ENCODE measurements at places on chromosomes 13 and 19. TPM values are rescaled to one million over a fixed set of nuclear protein-coding genes. Genes with fewer than 3 reads are reported as not detected.

DNA sequence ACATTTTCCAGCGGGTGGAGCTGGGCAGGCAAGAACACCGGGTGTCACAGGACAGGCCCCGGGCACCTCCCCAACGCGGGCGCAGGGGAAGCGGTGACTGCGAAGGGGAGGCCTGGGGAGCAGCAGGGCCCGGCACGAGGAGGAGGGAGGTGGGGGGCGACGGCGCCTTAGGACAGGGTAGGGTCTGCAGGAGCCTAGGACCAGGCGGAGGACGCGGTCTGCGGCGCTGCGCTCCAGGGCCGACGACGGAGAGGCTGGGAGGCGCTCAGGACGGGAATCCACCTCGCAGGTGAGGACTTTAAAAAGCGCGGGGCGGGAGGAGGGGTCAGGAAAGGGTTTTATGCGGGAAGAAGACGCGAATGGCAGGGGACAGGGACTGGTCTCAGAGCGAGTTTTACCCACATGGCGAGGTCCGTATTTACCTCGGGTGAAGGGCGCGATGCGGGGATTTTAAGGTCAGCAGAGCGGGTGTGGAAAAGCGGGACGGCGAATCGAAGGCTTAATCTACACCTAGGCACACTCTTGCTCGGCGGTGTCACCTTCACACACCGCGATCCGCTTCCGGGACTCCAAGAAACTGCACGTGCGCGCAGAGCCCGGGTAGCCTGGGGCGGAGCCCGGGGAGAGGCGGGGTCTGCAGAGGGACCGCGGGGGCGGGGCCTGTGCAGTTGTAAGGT is 13.5 kb downstream of the ERVV-2 start:
- DNase-seq: peak; percentile 22

DNA sequence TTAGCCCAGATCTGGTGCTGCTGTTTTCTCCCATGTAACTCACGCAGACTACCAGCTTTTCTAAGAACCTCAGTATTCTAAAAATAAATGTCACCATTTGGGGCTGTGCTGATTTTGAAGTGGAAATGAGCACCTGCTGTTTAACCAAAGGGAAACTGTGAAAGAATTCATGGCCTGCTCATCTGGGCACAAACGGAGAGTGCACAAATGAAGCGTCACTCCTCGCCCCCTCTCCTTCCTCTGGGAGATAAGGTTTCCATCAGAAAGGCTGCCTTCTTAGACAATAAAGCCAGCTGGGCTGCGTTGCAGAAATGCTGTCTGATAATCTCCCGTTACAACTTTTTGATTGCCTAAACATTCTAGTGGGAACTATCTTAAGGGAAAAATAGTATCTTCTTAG is 73.7 kb upstream of the SLC15A1 start:
- DNase-seq: no peak

DNA sequence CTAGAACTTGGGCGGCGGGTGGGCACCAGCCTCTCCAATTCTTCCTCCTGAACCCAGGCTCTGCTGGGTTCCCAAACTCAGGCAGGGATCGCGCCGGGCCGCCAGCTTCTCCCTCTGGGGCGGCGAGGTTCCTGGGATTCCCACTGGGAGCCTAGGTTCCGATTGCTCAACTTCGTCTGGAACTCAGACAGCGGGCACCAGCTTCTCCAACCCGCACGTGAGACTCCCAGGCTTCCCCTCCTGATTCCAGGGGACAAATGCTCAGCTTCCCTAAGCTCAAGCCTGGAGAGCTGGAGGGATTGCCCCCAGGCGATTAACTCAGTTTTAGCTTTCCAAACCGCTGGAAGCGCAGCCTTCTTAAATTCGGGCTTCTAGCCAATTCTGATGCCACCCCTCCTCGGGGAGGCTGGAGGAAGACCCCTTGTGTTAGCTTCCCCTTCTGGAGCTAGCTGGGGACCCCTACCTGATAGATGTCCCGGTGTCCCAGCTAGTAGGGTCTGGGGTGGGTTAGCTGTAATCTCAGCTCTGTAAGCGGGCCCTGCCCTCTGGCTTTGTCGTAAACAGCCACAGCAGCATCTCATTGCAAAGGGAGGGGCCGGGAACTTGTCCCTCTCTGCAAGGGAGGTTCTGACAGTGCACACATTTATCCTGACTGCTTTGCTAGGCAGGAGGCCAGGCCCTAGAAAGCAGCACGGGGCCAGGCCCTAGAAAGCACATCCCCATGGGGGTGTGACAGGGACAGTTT is 671 bp downstream of the MCOLN1 start:
- DNase-seq: no peak

GRCh38 chr13:33994826-33995502 is 177.0 kb downstream of the RFC3 start:
- no peak for DNase-seq

Gene CEACAM8
- total RNA-seq: not detected

All from endothelial cell (in vitro differentiated cells).